ENCODE measurements at places on chromosomes 5 and 9.

GRCh38 chr5:95852567-95852966, 30.0 kb upstream of the GLRX start:
- DNase-seq: no peak

DNA sequence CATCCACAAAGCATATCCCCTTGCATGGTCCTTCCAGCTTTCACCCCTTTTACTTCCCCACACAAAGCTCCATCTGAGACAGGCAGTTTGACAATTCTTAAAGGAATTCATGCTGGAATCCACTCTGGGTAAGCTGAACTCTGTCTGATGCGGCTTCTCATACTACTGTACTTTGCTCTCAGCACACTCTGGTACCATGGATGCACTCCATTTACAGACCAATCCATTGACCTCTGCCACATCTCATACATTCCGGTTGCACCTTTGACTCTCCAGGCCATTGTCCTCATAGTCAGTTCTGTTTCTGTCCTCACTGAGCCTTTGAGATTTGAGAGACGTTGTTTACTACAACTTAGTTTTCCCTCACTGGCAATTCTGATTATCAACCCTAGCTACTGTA, 12.2 kb downstream of the SPATA9 start:
- no peak for DNase-seq

- DNase-seq: no peak
Observed at GRCh38 chr5:151068433-151069197, 12.2 kb downstream of the TNIP1 start.

- no peak for DNase-seq
Observed at GRCh38 chr5:175683921-175684320, 26.1 kb downstream of the HRH2 start.

GRCh38 chr5:128644863-128645262, 106.8 kb upstream of the FBN2 start:
- DNase-seq: no peak

All from right kidney (tissue), 9 donors.